ENCODE measurements at places on chromosomes 11 and 22. TPM values are rescaled to one million over a fixed set of nuclear protein-coding genes. Genes with fewer than 3 reads are reported as not detected.
A peak's percentile ranks its signal among the peaks of the same experiment; 100 is the strongest.

The SCGB1A1 gene
- not detected for total RNA-seq

The USP2 gene
- total RNA-seq = not detected

The PGA5 gene
- total RNA-seq = not detected

The MRGPRF gene
- total RNA-seq = not detected

The IFTAP gene
- total RNA-seq = not detected

The ELFN2 gene
- not detected for total RNA-seq

The OR4D5 gene
- total RNA-seq = not detected

The DSCAML1 gene
- 3.6 TPM for total RNA-seq

The ALDH3B1 gene
- 0.98 TPM for total RNA-seq

The APOL6 gene
- 7.7 TPM for total RNA-seq

The MMP27 gene
- not detected for total RNA-seq

The PTPN5 gene
- total RNA-seq = not detected

DNA sequence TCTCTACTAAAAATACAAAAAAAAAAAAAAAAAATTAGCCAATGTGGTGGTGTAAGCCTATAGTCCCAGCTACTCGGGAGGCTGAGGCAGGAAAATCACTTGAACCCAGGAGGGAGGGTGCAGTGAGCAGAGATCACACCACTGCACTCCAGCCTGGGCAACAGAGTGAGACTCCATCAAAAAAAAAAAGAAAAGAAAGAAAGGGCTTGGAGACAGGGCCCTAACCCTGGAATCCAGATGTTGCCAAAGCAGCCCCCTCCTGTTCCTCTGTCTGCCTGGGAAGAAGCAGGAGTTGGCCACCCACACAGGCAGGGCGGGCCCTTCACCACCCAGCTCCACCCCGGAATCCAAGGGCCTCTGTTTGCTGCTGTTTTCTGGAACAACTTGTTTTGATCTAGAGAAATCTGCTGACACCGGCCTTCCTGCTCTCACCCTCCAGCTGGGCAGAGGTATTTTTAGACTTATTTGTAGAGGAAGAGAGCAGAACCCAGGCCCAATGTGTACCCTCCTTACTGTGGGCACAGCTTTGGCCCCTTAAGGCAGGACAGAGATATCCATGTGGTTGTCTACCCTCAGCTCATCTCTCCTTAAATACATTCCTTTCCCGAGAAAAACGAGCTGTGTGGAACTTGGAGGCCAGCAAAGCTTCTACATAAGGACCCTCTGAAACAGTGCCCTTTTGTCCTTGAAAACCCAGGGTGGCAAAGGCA lies 2.7 kb upstream of the NEAT1 start:
- peak; percentile 36 for DNase-seq

DNA sequence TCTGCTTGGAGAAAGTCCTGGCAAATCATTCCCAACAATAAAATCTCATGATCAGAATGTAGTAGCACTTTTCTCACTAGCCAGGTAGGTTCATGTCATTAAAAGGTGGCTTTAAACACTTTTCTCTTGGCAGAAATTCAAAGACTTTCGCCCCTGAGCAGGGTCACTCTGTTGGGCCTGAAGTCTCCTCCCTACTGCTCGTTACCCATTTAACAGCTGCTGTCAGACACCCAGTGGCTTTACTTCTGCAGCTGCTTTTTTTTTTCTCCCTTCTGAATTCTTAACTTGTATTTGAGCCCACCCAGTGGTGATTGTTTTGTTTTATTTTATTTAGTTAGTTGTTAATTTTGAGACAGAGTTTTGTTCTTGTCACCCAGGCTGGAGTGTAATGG lies 25.0 kb downstream of the ARHGAP8 start:
- no peak for DNase-seq

GRCh38 chr11:64233913-64234586 lies at the start of gene VEGFB:
Gene VEGFB (plus strand): TSS chr11:64234584. CDS start chr11:64234834, 250 bp downstream.
- peak; percentile 65 for DNase-seq

- DNase-seq = no peak
Measured at GRCh38 chr11:108112057-108112456, 9.3 kb upstream of the ACAT1 start.

DNA sequence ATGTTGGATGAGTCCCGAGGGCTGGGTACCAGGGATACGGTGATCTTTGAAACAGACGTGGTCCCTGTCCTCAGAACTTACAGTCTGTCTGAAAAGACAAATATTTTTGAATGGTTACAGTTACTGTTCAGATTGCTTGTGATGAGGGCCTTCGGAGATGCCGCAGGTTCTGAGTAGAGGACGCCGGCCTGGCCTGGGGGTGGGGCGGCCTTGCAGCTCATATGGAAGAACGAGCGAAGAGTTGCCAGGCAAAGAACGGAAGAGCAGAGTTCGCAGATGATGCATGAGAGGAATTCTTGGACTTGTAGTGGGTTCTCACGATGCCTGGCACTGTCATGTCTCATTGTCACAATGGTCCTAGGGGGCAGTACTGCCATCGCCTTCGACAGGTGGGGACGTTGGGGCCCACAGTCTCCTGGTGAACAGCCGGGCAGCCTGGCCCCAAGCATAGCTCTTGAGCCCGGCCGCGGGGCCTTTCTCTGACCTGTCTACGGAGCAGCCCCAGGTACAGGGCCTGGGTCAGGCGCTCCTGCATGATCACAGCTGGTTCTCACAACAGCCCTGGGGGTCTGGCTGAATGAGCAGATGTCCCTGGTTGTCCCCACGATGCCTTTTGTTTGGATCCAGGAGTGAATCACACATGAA lies 60.9 kb upstream of the PARVG start:
- no peak for DNase-seq

GRCh38 chr22:41152902-41153301 lies 52.2 kb upstream of the L3MBTL2 start:
- no peak for DNase-seq

DNA sequence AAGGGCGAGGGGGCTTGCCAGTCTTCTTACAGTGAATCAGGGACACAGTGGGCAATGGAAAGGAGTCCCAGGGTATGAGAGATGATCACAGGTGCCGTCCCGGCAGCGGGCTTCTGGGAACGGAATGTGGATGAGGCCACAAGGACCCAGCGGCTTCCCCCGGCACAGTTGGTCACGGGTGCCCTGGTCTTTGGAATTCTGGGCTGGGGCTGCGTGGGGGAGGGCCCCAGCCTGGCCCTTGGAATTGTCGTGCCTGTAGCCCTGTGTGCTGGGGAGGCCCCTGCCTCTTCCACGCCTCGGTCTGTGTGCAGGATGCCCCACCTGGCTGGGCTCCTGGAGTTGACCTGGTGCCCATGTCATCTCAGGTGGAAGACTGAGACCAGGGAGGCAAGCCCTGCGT lies 76.6 kb downstream of the FBLN1 start:
- DNase-seq = no peak

GRCh38 chr11:113655771-113656170 lies 50.3 kb downstream of the TMPRSS5 start:
- DNase-seq = no peak

- no peak for DNase-seq
Measured at GRCh38 chr22:24455039-24455438, 27.6 kb downstream of the ADORA2A start.

DNA sequence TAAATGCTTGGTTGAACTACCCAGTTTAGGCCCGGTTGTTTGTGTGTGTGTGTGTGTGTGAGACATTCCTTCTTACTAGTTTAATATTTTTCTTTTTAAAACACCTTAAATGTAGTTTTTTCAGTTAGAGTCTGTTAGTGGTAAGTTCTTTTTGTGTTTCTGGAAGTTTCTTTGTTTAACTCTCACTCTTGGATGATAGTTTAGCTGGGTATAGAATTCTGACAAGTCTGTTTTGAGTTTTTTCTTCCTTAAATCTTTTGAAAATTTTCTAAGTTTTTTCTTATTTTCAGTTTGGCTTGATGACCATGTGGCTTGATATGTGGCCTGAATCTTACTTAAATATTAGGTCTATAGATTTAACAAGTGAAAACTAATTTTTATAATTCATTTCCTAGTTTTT lies 60.1 kb downstream of the PDE3B start:
- DNase-seq = no peak

DNA sequence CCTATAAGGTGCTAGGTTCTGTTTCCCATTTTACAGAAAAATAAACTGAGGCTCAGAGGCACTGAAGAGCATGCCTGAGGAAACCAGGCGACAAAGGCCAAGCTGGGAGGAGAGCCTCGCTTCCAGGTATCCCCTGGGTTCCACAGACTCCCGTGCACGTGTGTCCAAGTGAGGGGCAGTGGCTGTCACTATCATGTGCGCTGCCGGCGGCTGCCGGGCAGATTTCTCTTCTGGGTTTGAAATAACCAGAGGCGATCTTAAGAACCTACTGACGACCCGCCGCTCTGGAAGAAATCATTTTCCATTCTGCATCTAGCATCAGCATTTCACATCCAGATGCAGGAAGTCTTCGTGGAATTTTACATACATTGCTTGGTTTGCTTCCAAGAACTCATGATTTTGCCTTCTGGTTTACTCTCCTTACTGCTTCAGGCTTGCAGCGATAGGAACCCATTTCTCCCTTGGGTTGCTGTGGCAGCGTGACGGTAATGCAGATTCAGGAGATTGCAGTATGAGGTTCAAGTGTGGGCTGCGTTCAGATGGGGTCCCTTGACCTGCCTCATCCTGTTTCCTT lies 28.6 kb downstream of the ARHGAP8 start:
- DNase-seq = no peak

DNA sequence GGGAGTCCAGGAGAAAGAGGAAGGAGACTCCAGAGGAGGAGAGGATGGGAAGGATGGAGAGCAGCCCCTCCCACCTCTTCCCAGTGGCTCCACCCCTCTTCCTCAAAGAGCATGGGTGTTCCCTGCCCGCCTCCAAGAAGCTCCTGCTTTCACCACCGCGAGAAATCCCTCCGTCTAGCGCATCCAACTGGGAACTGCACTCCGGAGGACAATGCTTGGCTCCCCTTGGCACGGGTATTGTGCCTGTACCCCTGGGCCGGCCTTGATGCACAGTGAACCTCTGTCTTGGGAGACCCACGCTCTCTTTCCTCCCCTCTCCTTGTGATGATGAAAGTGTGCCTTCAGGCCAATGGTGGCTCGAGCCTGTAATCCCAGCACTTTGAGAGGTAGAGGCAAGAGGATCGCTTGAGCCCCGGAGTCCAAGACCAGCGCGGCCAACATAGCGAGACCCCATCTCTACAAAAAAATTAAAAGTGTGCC lies 14.9 kb upstream of the ADA2 start:
- DNase-seq = no peak

DNA sequence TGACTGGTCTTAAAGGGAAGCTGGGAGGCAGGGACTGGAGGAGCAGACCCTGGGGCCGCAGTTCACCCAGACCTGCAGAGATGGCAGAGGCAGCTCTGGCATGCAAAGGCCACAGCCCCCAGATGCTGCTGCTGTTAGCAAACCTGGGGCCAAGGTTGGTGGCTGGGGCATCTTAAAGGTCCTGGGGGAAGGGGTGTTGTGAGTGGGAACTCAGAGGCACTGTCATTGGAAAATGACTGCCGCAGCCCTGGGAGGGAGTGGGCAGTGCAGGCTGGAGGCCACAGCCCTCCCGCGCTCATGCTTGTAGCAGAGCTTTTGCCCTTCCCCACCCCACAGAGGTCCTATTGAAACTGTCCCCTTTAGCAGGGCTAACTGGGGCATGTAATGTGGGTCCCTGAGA lies 111.8 kb downstream of the CTTN start:
- no peak for DNase-seq

DNA sequence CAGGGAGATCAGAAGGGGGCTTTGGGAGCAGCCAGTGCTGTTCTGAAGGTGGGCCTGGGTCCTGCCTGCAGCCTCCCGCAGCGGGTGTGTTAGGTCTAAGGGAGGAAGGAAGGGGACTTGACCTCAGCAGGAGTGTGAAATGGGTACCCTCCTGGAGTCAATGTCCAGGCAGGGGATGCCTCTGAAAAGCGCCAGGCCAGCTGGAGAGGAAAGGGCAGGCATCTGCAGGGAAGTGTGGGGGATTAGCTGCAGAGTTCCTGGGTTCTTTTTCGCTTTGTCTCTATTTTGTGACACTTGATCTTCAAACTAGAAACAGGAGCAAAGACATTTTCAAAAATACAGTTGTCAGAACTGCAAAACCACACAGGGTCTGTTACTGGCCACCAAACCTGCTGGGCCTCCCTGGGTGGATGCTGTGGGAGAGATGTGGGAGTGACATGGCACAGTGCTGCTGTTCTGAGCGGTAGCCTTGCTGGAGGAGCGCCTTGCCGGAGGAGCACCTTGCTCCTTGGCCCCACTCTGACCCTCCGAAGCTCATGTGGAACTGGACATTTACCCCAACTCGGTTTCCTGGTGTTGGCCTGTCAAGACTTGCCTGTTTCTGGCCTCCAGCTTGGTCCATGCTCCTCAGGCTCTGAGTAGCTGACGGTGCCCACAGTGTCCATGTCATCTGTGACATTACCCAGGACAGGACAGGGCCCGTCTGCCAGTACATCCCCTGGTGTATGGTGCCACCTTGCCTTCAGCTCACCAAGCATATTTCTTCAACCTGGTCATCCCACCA lies 25.9 kb downstream of the MED15 start:
- DNase-seq = no peak

- no peak for DNase-seq
Measured at GRCh38 chr11:79860336-79860735, 419.5 kb upstream of the TENM4 start.

- no peak for DNase-seq
Measured at GRCh38 chr11:120932305-120932915, 91.5 kb upstream of the TBCEL start.

- DNase-seq = no peak
Measured at GRCh38 chr11:17366495-17366894, 14.9 kb downstream of the NCR3LG1 start.

DNA sequence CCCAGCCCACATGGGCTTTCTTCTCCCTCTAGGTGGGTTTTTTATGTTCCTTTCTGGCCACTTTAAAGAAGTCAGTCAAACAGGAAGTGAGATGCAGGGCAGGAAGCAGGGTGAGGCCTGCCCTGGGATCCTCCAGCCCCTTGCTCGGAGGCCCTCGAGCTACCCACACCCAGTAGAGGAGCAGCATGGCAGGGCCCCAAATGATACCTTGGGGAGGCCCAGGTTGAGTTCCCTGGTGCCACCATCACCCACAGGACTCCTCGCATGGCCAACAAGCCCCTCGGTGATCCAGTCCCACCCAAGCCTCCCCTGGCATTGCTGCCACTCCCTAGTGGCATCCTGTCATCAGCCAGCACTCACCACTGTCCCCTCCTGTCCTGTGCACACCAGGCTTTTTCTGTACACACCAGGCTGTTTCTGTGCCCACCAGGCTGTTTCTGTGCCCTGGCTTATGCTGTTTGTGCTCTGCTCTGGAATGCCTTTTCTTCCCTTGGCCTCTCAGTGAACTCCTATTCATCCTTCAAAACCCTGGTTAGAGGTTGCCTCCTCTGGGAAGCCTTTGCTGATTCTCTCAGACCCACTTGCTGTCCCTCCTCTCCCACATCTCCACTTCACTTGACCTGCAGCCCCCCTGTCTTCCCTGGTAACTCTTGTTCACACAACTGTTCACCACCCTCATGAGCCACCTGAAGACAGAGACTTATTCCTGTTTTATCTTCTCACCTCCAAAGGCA lies 3.1 kb upstream of the PTGDR2 start:
- DNase-seq = no peak

DNA sequence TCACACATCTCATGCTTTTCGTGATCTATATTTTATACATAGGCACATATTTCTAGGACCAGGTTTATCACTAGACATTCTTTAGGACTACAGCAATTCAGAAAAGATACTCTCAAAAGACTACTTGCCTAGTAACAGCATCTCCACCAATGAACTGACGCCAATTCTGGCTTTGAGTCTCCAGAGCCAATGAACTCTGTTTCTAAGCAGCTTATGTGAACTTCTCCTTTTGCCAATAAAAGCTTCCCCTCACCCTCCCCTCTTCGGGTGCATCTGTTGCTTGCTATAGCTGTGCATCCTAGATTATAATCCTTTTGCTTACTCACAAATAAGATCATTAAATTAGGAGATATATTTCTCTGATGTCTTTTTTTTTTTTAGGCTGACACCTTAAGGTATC lies 11.4 kb upstream of the ANKK1 start:
- no peak for DNase-seq
